ENCODE measurements at places on chromosomes 5 and 9. TPM values are rescaled to one million over a fixed set of nuclear protein-coding genes. Genes with fewer than 3 reads are reported as not detected.

Gene CTSL
- 73.4 TPM for polyA plus RNA-seq

Gene TNFSF8
- 0.10 TPM for polyA plus RNA-seq

Gene CXCL14
- 8.8 TPM for polyA plus RNA-seq

Gene GGTA1
- polyA plus RNA-seq: 3.9 TPM

Gene FASTKD3
- polyA plus RNA-seq: 15.2 TPM

Gene PCDHGA9
- 0.36 TPM for polyA plus RNA-seq

Gene DBH
- polyA plus RNA-seq: 0.01 TPM

Gene SEMA5A
- polyA plus RNA-seq: 0.34 TPM

Gene CLIC3
- 0.94 TPM for polyA plus RNA-seq

Gene NRARP
- 0.73 TPM for polyA plus RNA-seq

Gene SCGB3A2
- polyA plus RNA-seq: not detected

Gene SNX30
- 1.4 TPM for polyA plus RNA-seq

Gene CTXN3
- 0.40 TPM for polyA plus RNA-seq

Gene N4BP3
- polyA plus RNA-seq: 4.0 TPM

Gene ISL1
- 0.01 TPM for polyA plus RNA-seq

Gene GDNF
- 7.0 TPM for polyA plus RNA-seq

Gene RORB
- polyA plus RNA-seq: under 0.01 TPM

Gene ANKRD33B
- 14.1 TPM for polyA plus RNA-seq

Gene CCDC180
- polyA plus RNA-seq: 0.55 TPM

Gene LRRC70
- polyA plus RNA-seq: 0.89 TPM

Gene WDR38
- polyA plus RNA-seq: 0.05 TPM

Gene ADGRD2
- polyA plus RNA-seq: not detected

Gene AFAP1L1
- polyA plus RNA-seq: 10.8 TPM
